ENCODE measurements at places on chromosomes 5 and 9. TPM values are rescaled to one million over a fixed set of nuclear protein-coding genes. Genes with fewer than 3 reads are reported as not detected.

The SLC34A1 gene
- not detected for total RNA-seq

DNA sequence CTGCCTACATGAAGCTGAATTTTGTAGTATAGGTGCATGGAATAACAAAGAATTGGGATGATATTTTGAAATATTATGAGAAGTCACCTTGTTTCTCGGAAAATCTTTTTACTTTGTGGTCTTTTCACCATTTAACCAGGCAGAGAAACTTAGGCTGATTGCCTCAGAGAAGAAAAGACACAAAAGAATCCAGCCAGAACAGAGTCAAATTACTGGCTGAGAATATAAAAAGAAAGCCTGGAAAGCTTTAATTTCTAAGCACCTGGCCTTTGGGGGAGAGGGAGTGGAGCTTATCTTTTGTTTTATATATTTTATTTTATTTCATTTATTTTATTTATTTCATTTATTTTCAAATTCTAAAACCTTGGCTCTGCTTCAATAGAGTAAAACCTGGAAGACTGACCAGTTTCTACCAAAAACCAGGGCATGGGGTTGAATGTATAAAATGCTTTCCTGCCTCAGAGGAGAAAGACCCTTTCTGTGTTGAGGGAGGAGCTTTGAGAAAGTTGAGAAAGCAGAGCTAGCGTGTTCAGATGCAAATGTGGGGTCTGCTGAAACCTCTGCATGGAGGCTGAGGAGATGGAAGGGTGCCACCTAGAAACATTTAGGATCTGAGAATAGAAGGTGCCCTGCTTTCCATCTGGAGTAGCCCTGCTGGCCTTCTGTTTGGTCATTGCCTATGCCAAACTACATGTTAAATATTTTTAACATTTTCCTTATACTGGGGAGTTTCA is 81.6 kb downstream of the NREP start:
- no peaks in the 10 kb centered on the region for H3K27me3 ChIP-seq
- no peaks in the 10 kb centered on the region for H3K4me1 ChIP-seq
- no peak overlapping the region for H3K4me3 ChIP-seq
- no peak for DNase-seq
- no peak overlapping the region for H3K27ac ChIP-seq
- no peaks in the 10 kb centered on the region for H3K36me3 ChIP-seq

DNA sequence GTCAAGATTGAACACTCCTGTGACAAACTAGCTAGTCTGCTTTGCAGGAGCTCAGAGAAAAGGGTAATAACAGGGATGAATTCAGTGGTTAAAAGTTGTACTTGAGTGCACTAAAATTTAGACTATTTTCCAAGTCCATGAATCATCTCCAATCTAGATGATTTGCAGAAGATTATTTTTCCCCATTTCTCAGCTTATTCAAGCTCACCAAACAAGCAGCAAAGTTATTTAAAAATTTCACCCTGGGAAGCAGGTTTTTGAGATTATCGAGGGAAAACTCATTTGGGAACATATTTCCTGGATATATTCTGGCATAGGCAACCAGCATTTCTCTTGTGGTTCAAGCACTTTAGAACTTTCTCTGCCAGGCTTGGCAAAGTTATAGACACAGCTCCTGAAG is 311.4 kb downstream of the TLE1 start:
- H3K4me1 ChIP-seq: peaks cover 10% of the 10 kb centered on the region
- no peaks in the 10 kb centered on the region for H3K36me3 ChIP-seq
- no peak overlapping the region for H3K4me3 ChIP-seq
- no peaks in the 10 kb centered on the region for H3K27me3 ChIP-seq

- H3K27ac ChIP-seq: no peak overlapping the region
- H3K36me3 ChIP-seq: no peaks in the 10 kb centered on the region
- H3K4me3 ChIP-seq: no peak overlapping the region
- H3K27me3 ChIP-seq: no peaks in the 10 kb centered on the region
- no peak for DNase-seq
- no peaks in the 10 kb centered on the region for H3K4me1 ChIP-seq
Observed at GRCh38 chr5:50710838-50711237, 44.4 kb downstream of the PARP8 start.

- no peaks in the 10 kb centered on the region for H3K36me3 ChIP-seq
- DNase-seq: no peak
- no peak overlapping the region for H3K27ac ChIP-seq
- no peaks in the 10 kb centered on the region for H3K4me1 ChIP-seq
- no peak overlapping the region for H3K4me3 ChIP-seq
Observed at GRCh38 chr5:140988100-140988499, 21.8 kb downstream of the PCDHAC2 start.
